ENCODE measurements at places on chromosomes 2 and 18. TPM values are rescaled to one million over a fixed set of nuclear protein-coding genes. Genes with fewer than 3 reads are reported as not detected.
A peak's percentile ranks its signal among the peaks of the same experiment; 100 is the strongest.

The TMEM200C gene
- 4.8 TPM for total RNA-seq

- H3K27me3 ChIP-seq: no peaks in the 10 kb centered on the region
- DNase-seq: peak; percentile 43
- peaks cover 58% of the 10 kb centered on the region for H3K36me3 ChIP-seq
- peak overlapping the region; percentile 98 for H3K27ac ChIP-seq
Observed at GRCh38 chr18:58865701-58866065, 1.0 kb downstream of the ZNF532 start.

GRCh38 chr2:64730551-64731262, 77.0 kb upstream of the SERTAD2 start:
- DNase-seq: peak; percentile 63
- no peaks in the 10 kb centered on the region for H3K36me3 ChIP-seq
- peaks cover 33% of the 10 kb centered on the region for H3K4me1 ChIP-seq

- H3K27me3 ChIP-seq: no peaks in the 10 kb centered on the region
- no peaks in the 10 kb centered on the region for H3K36me3 ChIP-seq
- H3K4me3 ChIP-seq: no peak overlapping the region
- DNase-seq: no peak
Observed at GRCh38 chr18:50654658-50655550, 95.0 kb downstream of the MAPK4 start.

GRCh38 chr2:164903951-164904350, 51.4 kb downstream of the SLC38A11 start:
- no peak for DNase-seq
- H3K36me3 ChIP-seq: no peaks in the 10 kb centered on the region
- H3K27ac ChIP-seq: no peak overlapping the region
- no peaks in the 10 kb centered on the region for H3K4me1 ChIP-seq

DNA sequence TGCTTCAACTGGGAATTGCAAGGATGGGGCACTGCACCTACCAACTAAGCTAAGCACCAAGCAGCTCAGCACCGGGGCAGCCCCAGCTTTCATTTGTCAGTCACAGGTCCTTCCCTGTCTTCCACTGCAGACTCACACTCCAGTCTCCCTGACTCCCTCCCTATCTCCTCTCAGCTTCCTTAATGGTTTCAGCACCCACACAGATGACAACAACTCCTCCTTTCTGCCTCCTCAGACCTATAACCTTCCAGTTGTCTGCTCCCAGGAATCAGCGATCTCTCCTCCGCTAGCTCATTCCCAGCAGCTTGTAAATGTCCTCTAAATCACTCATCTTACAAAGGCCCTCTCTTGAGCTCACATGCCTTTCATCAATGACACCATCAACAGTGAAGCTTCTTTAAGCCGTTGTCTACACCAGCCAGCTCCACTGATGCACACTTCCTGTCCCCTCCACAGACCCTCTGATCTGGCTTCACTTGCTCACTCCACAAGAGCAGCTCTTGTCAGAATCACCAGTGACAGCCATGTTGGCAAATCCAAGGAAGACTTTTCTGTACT, 32.1 kb downstream of the CLASP1 start:
- peaks cover 12% of the 10 kb centered on the region for H3K36me3 ChIP-seq
- H3K4me3 ChIP-seq: no peak overlapping the region
- H3K27me3 ChIP-seq: no peaks in the 10 kb centered on the region

- no peak overlapping the region for H3K27ac ChIP-seq
- H3K4me1 ChIP-seq: peaks cover 3% of the 10 kb centered on the region
- H3K27me3 ChIP-seq: no peaks in the 10 kb centered on the region
- no peaks in the 10 kb centered on the region for H3K36me3 ChIP-seq
- no peak overlapping the region for H3K4me3 ChIP-seq
Observed at GRCh38 chr2:67289921-67290371, 107.2 kb upstream of the ETAA1 start.

DNA sequence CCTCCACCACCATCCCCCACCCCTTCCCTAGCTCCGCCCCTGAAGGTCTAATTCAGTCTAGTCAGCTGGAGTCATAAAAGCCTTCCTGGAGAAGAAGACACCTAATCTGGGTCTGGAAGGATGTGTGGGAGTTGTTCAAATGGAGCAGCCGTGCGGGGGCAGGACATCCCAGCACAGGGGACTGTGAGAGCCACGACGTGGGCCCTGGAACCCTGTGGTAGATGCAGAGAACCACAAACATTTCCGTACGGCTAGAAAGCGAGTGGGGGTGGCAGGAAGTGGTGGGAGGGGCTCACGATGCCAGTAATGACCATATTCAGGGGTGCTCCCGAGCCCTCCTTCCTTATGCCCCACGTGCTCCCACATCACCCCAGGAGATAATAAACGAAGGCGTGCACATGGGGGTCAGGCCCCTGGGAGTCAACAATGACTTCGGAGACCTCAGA, 20.9 kb upstream of the COL6A3 start:
- H3K4me3 ChIP-seq: no peak overlapping the region
- no peak for DNase-seq
- no peaks in the 10 kb centered on the region for H3K4me1 ChIP-seq
- H3K27ac ChIP-seq: no peak overlapping the region
- H3K36me3 ChIP-seq: no peaks in the 10 kb centered on the region
- H3K27me3 ChIP-seq: no peaks in the 10 kb centered on the region

GRCh38 chr2:225465827-225466226, 66.3 kb downstream of the NYAP2 start:
- no peaks in the 10 kb centered on the region for H3K4me1 ChIP-seq
- no peaks in the 10 kb centered on the region for H3K36me3 ChIP-seq
- H3K27me3 ChIP-seq: no peaks in the 10 kb centered on the region
- no peak overlapping the region for H3K4me3 ChIP-seq

DNA sequence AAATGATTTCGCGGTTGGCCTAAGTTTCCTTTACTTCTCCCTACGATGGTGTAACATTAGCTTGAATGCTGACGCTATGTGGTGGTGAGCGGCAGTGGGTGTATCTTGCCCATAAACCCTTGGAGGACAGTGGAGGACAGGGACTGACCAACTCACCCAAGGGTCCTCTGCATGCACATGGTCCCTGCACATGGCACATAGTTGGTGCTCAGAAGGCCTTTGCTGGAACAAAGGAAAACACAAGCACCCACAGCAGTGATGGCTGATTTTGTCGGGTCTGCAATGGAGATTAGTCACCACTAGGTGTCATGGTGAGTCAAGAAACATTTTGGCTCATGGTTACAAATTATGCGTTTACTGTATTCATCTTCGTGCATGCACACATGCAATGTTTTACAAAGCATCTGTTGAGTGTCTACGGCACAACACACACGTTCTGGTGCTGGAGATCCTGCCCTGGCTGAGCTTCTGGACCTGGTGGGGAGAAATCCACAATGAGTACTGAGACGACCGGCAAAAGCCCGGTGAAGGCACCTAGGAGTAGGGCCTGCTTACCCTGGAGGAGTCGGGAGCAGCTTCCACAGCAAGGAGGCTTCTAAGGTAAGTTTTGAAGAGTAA, 44.0 kb downstream of the PDCL3 start:
- H3K4me3 ChIP-seq: no peak overlapping the region
- no peaks in the 10 kb centered on the region for H3K27me3 ChIP-seq
- DNase-seq: peak; percentile 82
- no peak overlapping the region for H3K27ac ChIP-seq
